ENCODE measurements at places on chromosomes 7 and 10.

DNA sequence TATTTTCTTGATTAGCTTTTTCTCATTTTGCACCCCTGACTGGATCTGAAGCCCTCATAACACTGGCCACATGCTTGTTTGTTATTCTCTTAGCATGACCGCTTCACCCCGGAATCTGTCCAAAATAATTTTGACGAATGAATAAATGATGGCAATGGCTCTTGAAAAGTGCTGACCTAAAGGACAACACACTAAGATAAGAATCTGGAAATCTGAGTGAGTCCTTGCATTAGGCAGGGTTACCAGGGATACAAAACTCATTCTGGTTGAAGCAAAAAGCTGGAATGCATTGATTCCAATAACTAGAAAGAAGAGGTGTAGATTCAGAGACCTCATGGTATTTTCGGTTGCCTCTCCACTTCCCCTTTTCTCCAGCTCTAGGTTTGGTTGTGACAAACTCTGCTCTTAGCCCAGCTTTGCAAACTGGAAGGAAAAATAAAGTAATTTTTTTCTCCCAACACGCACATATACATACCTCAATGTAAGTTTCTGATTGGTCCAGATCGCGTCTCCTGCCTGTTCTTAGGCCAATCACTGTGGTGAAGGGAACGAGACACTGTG, 157.4 kb downstream of the SKIDA1 start:
- no peak for DNase-seq

GRCh38 chr7:36232971-36233550, 80.0 kb downstream of the EEPD1 start:
- no peak for DNase-seq

DNA sequence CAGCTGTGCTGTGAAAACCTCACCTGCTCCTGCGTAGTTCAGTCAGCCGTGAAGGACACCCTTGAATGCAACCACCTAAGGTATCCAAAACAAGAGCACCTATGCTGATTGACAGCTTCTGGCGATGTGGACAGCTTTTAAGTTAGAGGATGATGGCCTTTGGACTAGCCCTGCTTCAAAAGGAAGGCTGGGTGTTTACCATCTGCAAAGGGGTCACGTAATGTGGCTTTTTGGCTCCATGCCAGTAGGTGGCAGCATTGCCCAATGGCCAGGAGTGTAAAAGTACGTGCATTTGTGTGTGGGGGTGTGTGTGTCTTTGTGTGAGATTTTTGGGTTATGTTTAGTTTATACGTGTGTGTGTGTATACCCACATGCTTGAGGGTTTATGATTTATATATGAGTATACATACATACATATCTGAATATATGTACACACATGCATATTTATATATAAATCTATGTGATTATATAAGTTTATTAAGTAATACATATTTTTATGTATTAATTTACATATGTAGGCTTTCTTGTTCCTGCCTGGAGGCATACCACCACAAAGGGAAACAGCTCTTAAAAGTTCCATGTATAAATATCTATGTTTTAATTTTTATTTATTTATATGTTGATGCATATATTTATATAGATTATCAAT, 236.3 kb upstream of the ANKRD30A start:
- DNase-seq: no peak

- DNase-seq: no peak
Measured at GRCh38 chr7:91285696-91286355, 21.6 kb downstream of the FZD1 start.

GRCh38 chr10:98684019-98684899, 237.5 kb upstream of the HPS1 start:
- DNase-seq: no peak

- DNase-seq: no peak
Measured at GRCh38 chr7:85023066-85023712, 163.7 kb downstream of the SEMA3D start.

DNA sequence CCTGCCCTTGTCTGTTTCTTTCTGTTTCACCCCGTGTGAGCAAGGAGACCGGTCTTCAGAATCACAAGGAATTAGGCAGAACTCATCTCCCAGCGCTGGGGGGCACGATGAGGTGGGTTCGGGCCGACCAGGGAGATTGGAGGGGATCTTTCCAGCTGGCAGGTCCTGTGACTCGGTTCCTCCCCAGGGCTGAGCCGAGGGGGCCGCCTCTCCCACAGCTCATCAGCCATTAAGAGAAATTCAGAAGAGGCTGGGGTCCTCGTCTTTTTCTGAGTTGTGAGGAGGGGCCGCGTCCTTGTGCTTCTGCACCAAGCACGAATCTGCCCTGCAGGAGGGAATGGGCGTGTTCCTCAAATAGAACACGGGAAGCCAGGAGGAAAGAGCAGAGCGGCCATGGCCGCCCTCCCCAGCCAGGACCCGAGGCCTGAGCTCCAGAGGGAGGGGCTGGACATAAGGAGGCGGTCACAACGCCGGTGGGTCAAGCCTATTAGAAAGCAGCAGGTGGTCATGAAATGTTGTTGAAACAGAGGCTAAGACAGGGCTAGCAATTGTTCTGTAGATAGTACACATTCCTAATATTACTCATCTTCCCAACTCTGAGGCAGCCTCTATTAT, 125.3 kb downstream of the ADARB2 start:
- no peak for DNase-seq

GRCh38 chr10:104246976-104247375, 7.7 kb upstream of the GSTO1 start:
- no peak for DNase-seq

- DNase-seq: no peak
Measured at GRCh38 chr7:28389504-28390395, 22.6 kb upstream of the CREB5 start.

GRCh38 chr10:23918090-23918723, 290.7 kb upstream of the KIAA1217 start:
- DNase-seq: no peak

DNA sequence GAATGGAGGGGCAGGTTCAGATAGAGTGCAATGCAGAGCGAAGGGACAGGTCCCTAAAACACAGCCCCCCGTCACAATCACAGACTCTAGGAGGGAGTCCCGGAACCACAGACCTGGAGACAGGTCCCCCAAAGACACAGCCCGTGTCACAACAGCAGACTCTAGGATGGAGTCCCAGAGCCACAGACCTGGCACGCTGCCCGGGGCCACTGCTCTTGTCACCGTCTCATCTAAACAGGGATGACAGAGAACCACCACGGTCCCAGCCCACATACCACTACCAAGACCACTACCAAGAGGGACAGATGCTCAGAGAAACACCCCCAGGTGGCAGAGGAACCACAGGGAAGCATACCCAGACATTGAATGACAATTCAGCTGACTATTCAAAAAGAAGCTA, 183.9 kb downstream of the TCERG1L start:
- no peak for DNase-seq

GRCh38 chr7:72292794-72293193, 119.3 kb downstream of the CALN1 start:
- DNase-seq: no peak

DNA sequence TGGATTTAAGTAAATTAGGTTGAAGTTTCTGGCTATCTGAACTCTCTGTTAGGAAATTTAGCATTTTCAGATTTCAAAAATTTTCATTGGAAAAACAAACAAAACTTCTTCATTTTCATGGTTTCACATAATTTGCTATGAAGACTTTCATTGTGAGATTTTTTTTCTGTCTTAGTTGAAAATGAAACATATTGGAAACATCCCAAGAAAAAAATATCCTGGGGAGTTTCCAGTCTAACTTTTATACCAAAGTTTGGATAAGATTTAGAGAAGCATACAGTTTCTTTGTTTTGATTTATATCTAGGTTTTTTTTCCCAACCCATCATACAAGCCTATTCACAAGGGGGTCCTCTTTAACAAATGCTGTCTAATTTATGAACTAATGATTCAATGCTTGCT, 300.5 kb upstream of the SEMA3A start:
- no peak for DNase-seq

GRCh38 chr7:6526997-6527378, 24.3 kb downstream of the GRID2IP start:
- no peak for DNase-seq

DNA sequence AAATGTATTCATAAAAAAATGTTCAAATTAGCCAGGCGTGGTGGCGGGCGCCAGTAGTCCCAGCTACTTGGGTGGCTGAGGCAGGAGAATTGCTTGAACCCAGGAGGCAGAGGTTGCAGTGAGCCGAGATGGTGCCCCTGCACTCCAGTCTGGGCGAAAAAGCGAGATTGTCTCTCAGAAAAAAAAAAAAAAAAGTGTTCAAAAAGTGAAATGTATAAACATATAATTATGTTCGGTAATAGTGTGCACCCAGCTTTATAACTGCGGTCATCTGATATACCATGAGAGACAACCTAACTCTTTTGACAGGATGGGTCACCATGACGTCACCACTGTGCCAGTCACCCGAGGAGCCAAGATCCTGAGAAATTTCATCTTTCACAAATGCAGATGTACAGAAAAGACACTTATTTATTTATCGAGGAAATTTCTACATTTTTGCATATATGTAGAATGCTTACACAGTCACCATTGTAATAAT, 594 bp upstream of the RP9 start:
- no peak for DNase-seq

GRCh38 chr7:135428879-135429278, 81.0 kb downstream of the CNOT4 start:
- no peak for DNase-seq

DNA sequence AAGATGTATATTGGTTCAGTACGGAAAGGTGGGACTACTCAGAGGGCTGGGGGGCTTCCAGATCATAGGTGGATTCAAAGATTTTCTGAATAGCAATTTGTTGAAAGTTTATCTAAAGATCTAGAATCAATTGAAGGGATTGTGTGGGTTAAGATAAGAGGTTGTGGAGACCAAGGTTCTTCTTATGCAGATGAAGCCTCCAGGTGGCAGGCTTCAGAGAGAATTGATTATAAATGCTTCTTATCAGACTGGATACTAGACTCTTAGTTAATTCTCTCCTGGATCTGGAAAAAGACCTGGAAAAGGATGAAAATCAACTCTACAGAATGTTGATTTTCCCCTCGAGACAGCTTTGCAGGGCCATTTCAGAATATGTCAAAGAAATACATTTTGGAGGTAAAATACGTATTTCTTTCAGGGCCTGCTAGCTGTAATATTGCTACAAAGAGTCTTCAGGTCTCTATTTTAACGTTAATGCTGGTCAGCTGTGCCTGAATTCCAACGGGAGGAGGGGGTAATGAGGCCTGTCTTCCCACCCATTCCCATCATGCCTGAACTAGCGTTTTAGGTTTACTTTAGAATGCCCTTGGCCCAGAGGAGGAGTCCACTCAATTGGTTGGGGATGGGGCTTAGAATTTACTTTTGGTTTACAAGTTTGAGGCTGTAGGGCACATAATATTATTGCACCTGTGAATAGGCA, 12.8 kb upstream of the GPR15LG start:
- no peak for DNase-seq

DNA sequence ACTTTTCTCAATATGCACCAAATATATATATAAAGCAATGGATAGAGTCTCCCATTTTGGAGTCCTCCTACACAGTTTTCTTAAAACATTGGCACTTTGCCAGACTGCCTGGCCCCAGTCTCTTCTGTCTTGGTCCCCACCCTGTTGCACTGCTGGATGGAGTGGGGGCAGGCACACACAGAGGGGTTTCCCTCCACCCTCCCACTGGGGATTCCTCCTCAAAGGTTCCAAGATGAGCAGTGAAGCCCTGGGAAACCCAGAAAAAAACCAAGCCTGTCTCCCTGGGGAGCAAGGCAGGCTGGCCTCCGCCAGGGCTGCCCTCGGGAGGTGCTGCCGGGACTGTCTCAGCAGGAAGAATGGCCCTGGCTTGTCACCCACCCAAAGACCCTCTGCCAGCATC, 68.0 kb downstream of the SH3PXD2A start:
- no peak for DNase-seq

GRCh38 chr10:79056736-79057391, 11.9 kb upstream of the ZMIZ1 start:
- DNase-seq: no peak

DNA sequence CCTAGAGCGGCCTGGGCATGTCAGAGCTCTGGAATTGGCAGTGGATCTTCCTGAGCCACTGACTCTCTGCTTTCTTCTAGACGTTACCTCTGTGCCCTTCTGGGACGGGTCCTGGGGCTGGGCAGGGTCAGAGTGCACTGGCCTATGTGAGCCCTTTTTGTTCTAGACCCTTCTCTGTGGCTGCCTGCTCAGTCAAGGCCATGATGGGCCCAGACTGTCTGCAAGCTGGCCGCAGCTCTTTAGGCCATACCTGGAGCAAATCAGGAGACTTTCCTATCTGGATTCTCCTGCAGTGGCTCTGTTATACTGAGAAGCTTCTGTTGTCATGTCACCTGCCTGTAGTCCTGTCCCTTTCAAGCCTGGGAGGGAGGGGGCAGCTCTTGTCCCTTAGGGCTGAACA, 70.1 kb downstream of the ADCY1 start:
- DNase-seq: no peak

GRCh38 chr7:150431839-150432658, 18.4 kb upstream of the GIMAP8 start:
- DNase-seq: no peak

DNA sequence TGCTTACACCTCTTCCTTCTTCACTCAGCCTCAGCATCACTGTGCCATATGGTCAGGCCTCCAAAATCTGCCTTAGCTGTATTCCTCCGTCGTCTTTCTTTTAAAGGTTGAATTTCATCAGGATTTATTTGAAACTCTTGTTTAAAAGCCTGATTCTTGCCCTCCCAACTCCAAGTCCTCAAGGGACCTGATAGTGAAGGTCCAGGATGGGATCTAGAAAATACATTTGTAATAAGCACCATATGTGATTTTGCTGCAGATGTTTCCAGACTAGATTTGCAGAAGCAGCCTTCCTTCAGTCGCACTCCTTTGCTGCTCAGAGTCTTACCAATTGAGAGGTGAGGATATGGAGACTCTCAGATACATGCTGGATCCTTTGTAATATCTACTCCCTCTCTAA, 101.0 kb upstream of the ANKRD1 start:
- DNase-seq: no peak

DNA sequence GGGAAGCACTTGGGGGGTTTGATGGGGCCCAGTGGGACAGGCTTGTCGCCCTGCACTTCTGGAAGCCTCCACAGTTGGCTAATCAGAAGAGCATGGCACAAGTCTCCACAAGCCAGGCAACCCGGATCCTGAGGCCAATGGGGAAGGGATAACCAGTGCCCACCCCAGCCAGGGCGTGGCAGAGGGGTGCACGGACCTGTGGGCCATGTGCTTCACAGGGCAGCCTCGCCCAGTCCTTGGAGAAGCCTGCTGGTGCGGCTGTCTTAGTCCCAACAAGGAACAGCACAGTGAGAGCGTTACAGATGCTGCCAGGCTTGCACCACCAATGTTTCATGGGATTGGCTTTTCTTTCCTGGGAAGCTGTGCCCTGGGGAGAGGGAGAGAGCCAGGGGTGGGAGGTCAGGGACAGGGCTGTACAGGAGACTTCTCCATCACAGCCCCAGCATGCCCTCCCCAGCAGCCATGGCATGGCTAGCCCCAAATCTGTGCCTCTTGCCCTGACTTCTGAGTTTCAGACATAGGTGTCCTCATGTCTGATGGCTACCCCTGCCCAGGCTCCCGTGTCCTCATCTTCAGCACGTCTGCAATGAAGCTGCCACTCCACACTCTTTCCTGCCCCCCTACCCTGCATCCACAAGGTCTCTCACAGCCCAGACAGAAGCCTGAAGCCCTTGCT, 116.0 kb downstream of the PTPN20 start:
- DNase-seq: no peak
